CD4-positive, alpha-beta T cell treated with Interleukin-4 for 4 hours (primary cell): ENCODE measurements at places on chromosomes 1 and 21.

DNA sequence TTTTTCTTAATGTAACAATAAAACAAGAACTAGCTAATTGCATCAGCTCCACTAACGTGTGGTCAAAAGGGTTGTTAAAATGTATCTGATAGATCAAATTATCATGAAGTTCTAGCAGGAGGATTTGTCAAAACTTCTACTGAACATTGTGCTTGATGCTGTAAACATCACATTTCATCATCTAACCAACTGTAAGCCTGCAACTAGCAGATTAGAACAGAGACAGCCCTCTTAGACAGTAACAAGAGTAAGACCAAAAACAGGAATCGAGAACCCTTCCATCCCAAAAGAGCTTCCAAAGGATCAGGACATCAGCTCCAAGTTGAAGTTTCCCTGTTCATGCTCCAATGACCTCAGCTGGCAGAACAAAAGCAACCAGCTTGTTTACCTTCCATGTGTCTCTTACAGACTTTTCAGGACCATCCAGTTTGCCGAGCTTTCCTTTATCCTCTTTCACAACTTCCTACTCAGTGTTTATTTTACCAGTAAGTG is 44.6 kb downstream of the NIBAN1 start:
- DNase-seq, result no peak

DNA sequence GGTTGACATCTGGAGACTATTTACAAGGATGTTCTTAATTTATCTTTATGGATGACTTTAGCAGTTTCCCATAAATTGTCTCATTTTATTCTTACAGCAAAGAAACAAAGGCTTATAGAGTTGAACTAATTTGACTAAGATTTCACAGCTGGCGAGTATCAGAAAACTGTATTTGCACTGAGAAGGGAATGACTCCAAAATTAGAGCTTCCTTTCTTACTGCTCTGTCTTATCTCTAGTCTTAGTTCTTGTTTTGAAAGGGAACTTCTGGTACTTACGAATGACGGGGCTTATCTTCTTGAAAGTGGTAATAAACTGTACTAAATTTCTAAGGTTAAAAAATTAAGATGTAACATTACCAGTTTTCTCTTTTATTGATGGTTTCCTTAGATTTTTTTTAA is 13.6 kb downstream of the CNST start:
- no peak for DNase-seq

GRCh38 chr1:214838351-214838750 is 235.4 kb downstream of the CENPF start:
- DNase-seq, result no peak

GRCh38 chr1:110083866-110084226 is 13.4 kb upstream of the ALX3 start:
- DNase-seq, result no peak

DNA sequence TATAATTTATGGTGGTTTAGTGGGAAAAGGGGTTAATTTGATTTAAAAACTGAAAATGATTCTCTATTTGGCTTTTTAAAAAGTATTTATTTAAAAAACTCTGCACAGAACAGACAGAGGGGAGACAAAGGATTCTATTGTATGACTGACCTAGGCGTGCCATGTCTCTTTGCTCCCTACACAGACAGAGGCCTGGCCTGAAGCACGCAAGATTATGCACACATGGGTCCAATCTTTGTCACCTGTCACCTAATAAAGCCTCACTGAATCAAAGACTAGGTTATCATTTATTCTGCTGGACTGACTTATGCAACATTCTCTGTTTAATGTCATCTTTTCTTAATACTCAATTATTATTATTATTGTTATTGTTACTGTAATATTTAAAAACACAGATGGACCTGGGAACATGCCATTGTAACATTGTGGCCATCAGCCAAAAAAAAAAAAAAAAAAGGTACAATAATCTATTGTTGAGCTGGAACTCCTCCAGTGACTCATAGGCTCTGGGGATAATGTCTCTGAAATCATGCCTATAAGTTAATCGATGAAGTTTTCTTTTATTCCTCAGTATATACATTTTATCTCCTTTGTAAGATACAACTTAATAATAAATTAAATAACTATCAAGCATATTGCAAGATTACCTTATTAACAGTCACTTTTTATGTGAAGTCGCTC is 112.1 kb downstream of the RUNX1 start:
- no peak for DNase-seq

DNA sequence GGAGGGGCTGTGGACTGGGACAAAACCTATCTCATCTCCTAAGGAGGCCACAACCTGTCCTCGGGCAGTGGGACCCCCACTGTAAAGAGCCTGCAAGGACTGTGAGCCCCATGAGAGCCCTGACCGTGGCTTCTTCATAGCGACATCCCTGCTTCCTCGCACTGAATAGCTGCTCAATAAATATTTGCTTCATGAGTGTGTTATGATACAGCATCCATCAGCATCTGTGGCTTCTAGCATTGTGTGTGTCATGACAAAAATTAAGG is 40.5 kb upstream of the CSF3R start:
- no peak for DNase-seq
